ENCODE measurements at places on chromosomes 11 and 22.

DNA sequence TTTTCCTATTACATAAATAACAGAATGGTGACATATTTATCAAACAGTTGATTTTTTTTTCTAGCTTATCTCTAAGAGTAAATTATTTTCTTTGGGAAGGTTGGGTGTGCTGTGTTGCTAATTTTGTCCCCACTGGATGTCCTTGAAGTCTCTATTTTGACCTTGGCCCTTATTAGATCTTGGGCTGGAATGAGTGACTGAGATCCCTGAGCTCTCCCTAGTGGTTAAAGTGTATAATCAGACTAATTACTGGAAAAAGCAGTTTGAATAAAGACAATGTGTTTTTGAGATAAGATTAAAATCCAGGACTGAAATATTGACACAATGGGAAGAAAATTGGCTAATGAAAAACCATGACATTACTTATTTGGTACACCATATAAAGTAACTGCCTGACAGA lies 56.1 kb downstream of the AASDHPPT start:
- DNase-seq = no peak

- no peak for DNase-seq
Observed at GRCh38 chr11:131616481-131617140, 246.2 kb downstream of the NTM start.

DNA sequence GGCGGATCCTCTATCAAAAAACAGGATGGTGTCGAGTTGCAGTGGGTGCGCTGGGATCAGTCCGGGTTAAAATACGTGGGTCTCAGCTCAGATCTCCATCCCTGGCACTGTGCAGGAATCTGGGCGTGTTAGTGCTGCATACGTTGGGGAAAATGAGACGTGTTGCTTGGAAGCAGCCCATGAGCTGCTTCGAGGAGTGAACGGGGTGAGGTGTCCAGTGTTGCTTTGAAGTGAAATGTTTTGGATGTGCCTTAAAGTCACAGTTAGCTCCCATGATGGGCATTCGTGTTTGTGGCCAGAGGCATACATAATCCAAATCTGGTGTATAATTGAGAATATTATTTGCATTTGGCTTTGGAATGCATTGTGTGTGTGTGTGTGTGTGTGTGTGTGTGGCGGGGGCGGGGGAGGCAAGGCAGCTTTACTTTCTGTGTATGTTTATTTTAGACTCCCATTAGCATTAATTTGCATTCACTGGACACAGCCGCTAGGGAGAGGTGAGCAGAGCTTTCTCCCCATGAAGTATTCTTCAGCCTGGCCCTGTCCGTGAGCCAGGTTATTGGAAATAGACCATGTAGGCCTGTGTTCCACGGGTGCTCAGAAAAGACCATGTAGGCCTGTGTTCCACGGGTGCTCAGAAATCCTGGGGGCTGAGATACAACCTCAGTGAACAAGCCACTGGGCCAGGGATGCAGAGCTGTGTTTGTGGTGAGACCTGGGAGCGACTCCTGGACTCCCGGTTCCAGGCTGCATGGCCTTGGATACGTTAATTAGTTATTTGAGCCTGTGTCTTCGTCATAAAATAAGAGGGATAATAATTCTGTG lies 134.6 kb downstream of the ST3GAL4 start:
- DNase-seq = no peak

DNA sequence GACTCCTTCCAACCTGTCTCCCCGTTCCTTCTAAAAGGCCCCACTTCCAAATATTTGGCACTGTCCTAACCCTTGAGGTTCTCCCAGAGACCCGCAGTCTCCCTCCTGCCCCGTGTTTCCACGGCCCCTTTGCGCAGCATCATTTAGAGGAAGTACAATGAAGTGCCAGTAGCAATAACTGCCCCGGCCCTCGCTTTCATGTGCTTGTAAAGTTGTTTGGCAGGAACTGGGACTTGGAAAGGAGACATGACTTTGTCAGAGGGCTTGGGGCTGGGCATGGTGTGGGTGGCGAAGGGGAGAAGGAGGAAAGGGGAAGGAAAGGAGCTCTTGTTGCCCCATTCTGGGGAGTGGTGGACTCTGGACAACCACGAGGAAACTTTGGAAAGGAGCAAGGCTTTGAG lies 2.6 kb downstream of the CD44 start:
- no peak for DNase-seq

GRCh38 chr22:39433476-39434242 lies 23.2 kb upstream of the MGAT3 start:
- no peak for DNase-seq

- no peak for DNase-seq
Observed at GRCh38 chr22:33563220-33563964, 356.9 kb downstream of the LARGE1 start.

DNA sequence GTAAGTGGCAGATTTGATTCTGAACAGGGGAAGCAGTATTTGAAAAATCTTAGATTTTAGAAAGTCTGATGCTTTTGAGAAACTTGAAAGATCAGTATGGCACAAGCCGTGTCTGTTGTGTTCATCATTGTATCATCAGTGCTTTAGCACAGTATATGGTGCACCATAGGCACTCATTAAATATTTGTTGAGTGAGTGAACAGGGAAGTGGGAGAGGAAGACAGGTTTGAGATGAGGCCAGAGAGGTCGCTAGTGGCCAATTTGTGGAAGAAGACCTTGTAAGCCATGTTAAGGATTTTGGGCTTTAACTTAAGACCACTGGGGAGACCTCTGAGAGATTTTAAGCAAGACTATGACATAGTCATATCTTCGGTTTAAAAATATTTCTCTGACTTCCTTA lies 12.9 kb downstream of the CHEK1 start:
- DNase-seq = no peak

DNA sequence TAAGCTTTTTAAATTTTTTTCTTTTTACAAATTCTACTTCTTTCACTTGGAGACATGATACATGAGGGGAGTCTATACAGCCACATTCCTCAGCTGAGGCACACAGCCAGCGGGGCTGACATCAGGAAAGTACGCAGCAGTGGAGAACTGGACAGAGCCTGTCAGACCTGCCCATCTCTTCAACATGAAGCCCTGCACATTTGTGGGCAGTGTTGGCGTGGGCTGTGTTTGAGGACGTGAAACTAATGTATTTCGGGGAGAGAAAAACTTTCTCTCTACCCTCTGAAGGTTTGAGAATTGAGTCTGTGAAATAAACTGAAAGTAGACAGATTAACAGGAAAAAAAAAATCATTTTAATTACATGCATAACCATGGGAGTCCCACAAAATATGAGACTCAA lies 84.8 kb upstream of the HTATIP2 start:
- DNase-seq = no peak

DNA sequence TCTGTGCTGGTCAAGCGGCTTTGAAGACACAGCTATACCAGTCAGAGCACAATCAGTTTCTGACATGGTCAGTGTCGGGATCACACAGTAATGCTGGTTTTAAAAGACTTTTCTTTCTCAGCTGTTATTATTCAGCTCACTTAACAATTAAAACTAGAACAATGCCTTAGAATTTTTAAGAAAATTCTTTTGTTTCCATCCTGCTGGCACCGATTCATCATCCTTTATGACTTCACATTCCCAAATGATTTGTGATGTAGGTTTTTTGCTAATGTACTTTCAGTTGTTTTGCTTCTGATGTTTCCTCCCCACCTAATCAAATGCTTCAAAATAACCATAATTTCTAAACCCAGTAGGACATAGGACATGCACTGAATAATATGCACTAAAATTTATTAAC lies 34.5 kb upstream of the OLFML1 start:
- DNase-seq = no peak

Measured in activated naive CD4-positive, alpha-beta T cell (primary cell).